OCI-M1 (cell line): ENCODE measurements at places on chromosomes 3 and 15.

DNA sequence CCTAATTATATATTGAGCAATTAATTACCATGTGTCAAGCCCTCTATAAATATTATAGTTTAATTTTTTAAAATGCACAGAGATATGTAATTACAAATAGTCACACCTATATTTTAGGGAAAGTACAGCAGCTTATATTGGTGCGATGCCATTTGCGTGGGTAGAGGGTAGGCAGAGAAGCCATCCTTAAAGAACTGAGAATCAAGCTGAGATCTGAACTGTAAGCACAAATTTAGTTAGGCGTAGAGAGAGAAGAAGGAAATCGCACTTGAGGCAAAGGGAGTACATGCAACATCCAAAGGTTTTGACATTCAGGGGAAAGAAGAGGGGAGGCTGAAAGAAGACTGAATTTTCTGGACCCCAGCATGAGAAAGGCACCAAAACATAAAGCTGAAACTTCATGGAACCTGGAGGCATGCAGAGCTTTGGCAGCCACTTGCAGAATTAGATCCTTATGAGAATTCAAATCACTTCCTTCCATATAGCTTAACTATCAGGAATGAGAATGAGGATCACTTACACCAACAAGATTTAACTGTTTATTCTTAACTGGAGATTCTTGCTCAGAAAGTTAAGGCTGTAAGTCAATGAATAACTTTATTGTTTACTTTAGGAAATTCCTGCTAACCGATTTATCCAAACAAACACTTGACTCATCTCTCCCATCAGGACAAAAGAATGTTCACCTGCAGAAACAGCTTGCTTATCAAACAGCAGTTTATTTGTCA, 114.3 kb downstream of the TGFBR2 start:
- DNase-seq: no peak

DNA sequence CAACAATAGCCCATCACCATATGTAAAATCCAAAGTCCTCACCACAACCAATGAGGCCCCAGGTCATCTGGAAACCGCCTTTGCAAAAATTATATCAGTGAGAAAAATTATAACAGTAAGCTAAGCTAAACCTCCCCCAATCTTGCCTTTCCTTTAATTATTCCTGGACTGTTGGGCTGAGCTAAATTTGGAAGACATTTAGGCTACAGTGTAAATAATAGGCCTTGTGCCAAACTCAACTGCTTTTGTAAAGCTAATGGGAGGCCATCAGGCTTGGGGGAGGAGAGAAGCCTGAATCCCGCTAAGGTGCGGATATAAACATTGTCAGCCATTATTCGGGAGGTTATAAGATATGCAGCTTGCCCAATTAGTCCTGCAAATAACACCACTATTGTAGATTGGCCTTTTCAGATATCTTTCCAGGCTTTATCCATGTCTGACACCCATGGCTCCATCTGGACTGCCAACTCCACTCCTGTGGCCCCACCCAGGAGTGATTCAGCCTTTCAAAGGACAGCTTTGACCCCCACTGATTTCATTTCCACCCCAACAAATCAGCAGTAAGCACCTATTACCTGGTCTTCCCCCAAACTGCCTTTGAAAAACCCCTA, 53.0 kb upstream of the CA12 start:
- no peak for DNase-seq

- no peak for DNase-seq
These were observed 138.7 kb downstream of the KLF13 start for GRCh38 chr15:31465083-31465955.

- peak; percentile 64 for DNase-seq
These were observed 61.3 kb downstream of the CRYBG3 start for GRCh38 chr3:97882975-97883598.

DNA sequence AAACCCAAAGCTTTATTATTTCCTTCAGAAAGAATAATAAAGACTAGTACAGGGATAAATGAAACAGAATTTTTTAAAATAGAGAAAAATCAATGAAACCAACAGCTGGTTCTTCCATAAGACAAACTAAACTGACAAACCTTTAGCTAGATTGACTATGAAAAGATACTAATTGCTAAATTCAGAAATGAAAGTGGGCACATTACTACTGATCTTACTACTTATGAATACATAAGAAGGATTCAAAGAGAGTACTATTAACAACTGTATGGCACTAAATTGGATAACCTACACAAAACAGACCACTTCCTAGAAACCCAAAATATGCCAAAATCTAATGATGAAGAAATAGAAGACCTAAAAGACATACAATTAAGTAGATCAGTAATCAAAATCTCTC, 278.2 kb downstream of the ISL2 start:
- DNase-seq: no peak

- DNase-seq: no peak
These were observed 498.4 kb upstream of the ALCAM start for GRCh38 chr3:104868291-104868690.

DNA sequence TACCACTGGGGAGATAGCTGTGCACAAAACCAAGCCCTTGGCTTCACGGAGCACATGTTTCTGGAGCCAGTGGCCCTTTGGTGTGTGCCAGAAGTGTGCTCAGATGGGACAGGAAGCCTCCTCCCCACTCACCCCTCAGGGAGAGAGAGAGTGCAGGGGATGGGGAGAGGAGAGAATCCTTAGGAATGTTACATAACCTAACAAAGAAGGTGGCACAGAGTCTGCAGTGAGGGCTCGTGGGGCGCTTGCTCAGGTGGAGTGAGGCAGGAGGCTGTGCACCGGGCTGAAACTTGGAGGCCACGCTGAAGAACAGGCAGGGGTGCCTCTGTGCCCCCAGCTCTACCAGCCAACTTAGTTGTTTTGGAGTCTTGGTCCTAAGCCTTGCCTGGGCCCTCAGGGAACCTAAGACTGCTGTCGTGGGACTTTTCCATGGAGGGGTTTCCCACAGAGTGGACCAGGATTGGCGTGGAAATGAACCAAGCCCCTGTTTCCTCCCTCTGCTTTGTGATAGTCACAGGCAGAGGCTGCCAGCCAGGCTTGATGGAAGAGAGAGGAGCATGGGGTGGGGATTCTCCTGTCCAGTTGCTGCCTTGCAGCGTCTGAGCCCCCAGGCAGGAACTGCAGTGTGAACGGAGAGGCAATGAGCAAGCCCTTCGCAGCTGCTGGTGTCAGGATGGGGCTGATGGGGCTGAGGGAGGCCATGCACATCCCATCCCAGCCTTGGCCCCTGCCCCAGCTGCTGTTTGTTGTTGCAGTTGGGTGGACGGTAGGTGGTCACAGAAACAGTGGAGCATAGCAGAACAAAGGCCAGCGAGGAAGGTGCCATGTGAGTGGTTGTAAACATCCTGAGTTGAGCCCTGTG, 32.7 kb downstream of the PDIA5 start:
- DNase-seq: no peak

DNA sequence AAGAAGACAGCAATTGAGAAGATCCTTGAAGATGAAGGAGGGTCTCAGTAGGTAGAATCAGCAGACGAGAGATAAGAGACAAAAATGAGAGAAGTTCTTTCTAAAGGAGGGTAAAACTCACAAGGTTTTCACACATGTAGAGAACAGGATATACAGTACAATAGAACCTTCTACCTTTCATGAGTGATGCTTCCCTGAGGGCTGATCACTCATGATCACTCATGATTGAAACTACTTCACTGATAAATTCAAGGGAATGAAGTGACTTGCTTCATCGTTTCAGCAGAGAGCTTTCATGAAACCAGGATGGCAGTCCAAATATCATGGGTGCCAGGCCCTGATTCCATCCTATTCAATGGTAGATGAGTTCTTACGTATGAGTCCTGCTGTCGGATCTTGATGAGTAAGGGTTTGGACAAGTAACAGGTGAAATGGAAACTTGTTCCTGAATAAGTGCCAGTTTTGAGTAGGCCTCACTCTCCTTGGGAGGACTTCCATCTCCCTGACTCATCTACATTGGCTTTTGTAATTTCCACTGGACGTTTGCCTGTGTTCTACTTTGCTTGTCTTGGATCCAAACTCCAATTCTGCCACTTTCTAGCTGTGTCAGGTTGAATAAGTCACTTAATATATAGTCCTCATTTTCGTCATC, 9.6 kb upstream of the CLDN16 start:
- DNase-seq: no peak

DNA sequence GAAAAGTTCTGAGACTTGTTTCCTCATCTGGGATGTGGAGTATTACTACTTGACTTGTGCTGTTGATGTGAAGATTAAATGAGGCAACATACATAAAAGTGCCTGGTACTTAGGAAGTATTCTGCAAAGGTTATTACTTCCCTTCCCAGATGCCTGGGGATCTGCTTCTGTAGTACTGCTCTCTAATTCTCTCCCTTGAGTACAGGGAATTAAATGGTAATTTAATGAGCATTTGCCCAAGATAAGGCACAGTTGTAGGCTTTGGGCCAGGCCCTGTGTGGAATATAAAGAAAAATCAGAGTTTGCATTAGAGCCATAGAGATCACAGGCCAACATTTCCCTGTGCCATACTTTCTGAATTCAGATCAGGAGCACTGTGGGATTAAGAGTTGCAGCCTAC, 84.4 kb downstream of the LARS2 start:
- no peak for DNase-seq

DNA sequence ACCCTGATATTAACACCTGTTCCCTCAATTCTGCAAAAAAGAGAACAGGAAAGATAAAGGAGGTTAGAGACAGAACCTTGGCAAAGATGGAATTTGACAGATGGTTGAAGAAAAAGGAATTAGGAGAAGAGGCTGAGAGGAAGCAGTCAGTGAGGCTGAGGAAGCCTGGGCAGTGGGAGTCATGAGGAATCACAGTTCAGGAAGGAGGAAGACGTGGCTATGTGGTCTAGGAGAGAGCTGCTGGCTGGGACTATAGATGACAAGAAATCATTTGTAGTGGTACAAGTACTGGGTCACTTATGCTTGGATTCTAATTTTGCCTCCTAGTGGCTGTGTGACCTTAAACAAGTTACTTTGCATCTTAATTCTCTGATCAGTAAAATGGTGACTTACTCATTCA, 49.0 kb downstream of the LARS2 start:
- DNase-seq: no peak

- peak; percentile 97 for DNase-seq
These were observed 237.6 kb upstream of the BHLHE40 start for GRCh38 chr3:4741404-4742307.

DNA sequence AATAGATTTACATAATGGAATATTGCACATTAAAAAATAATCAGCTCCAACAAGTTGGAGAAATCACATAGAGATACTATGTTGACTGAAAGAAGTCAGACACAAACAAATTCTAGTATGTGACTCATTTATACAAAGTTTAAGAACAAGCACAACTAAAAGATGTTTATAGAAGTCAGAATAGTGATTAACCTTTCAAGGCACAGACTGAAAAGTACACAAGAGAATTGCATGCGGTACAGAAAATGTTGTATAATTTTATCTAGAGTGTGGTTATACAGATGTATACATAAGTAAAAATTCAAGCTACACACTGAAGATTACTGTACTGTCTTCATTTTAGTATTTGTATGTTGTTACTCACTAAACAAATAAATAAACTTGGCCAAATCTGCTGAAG, 19.3 kb upstream of the ATOSA start:
- no peak for DNase-seq

DNA sequence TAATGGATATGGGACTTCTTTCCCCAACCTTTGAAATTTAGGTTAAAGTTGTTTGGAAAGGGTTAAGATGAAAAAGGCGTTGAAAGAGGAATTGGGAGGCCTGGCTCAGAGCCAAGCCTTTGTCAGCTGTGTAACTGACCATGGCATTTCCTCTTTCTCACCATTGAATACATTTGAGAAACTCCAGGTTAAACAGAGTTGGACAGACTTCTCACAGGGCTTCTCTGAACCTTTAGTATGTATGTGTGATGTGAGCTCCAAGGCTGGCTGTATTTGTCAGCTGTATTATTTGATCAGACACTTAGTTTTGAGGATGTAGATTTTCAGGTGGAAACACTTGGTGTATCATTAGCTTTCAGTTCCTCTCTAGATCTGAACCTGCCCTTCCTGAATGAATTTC, 136.4 kb upstream of the GOLGA6L4 start:
- peak; percentile 89 for DNase-seq

DNA sequence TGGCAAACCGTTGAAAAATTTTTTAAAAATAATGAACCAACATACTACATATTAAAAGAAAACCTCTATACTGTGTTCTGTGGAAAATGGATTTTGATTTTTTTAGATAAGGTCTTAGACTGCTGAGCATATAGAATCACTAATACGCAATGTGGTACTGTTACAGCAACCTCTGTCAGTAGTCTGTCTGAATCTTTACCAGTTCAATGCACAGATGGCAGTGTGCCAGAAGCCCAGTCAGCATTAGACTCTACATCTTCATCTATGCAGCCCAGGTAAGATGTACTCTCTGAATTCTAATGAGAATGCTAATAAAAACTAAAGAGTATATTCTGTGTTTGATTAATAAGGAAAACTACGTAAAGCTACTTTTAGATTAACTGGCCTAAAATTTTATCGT, 31.3 kb upstream of the FAH start:
- DNase-seq: no peak

DNA sequence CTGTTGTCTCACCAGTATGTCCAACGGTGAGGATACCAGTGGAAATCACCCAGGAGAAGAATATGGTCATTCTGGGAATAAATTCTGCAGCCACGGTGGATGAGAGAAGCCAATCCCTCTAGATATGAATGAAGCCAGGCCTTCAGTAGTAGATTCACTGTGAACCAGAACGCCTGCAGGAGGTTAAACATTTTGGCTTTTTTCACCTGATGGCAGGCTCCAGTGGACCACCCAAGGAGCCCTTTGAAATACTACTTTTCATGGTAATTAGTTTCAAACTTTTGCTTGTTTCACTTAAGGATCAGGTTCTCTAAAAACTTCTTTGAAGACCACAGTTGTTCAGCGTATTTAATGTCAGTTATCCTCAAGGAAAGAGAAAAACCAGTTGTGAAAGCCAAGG, 353.4 kb downstream of the RORA start:
- no peak for DNase-seq

- no peak for DNase-seq
These were observed 459.4 kb upstream of the PROK2 start for GRCh38 chr3:72244396-72244795.

- DNase-seq: no peak
These were observed 82.9 kb downstream of the THBS1 start for GRCh38 chr15:39663704-39664250.

DNA sequence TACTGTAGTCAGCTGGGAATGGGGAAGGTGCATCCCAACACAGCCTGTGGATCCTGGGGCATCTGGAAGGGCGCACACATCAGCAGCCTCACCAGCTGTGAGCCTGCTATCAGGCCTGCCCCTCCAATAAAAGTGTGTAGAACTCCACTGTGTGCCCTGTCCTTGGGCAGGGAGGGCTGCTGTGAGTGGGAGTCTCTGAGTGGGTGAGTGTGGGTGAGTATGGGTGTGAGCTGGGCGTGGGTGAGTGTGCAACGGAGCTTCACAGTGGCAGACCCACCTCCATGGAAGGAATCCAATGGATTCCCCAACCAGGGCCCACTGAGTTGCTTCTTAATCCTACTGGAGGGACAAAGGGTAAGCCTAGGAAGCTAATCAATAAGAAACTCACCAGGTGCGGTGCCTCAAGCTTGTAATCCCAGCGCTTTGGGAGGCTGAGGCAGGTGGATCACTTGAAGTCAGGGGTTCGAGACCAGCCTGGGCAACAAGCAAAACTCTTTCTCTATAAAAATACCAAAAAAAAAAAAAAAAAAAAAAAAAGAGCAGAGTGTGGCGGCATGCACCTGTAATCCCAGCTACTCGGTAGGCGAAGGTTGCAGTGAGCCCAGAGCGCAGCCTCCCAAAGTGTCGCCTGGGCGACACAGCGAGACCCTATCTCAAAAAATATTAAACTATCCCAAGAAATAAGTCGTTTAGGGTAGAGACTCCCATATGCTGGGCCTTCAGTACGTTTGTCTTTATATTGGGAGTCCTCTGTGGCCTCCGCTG, 555 bp upstream of the RCCD1 start:
- no peak for DNase-seq
